Stimulated activated CD8-positive, alpha-beta memory T cell treated with anti-CD3 and anti-CD28 coated beads, Interleukin-7, amount 100 ng/mL, for 48 hours (primary cell): ENCODE measurements at places on chromosomes 4 and X.

DNA sequence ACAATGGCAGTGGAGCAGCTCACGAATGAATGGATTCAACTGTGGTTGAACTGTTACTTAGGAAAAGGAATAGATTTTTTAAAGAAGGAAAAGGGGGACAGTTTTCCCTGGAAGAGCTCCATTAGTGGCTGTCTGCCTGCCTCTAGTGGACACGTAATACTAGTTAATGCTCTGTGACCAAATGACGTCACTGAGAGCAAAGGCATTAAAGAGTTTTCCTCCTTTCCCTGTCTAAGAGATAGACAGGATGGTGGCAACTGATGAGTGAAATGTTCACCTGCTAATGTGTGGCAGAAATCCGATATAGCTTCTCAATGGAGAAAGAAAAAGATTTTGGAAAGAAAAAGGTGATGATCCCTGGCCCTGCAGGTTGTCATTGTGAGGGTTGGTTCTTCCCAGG is 52.3 kb upstream of the SCML1 start:
- no peak for DNase-seq

- no peak for DNase-seq
Observed at GRCh38 chr4:118345813-118346212, 7.0 kb downstream of the PRSS12 start.

GRCh38 chr4:184851200-184851541 is 25.4 kb upstream of the ACSL1 start:
- DNase-seq: no peak

- DNase-seq: no peak
Observed at GRCh38 chr4:125105561-125105960, 209.2 kb upstream of the FAT4 start.

DNA sequence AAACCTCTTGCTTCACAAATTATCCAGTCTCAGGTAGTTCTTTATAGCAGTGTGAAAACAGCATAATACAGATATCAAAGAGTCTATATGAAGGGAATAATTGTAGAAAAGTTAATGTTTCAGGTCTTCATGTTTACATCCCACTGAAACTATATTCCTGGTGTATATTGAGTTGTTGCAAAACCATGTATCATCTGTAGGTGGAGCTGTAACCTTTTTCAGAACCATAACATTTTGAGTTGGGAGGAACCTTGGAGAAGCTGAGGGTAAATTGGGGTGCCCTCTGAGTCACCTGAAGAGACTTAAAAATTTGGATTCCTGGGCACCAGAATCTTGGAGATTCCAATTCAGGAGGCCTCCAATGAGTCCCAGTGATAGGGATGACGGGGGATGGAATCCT is 51.9 kb upstream of the TAPT1 start:
- DNase-seq: no peak

DNA sequence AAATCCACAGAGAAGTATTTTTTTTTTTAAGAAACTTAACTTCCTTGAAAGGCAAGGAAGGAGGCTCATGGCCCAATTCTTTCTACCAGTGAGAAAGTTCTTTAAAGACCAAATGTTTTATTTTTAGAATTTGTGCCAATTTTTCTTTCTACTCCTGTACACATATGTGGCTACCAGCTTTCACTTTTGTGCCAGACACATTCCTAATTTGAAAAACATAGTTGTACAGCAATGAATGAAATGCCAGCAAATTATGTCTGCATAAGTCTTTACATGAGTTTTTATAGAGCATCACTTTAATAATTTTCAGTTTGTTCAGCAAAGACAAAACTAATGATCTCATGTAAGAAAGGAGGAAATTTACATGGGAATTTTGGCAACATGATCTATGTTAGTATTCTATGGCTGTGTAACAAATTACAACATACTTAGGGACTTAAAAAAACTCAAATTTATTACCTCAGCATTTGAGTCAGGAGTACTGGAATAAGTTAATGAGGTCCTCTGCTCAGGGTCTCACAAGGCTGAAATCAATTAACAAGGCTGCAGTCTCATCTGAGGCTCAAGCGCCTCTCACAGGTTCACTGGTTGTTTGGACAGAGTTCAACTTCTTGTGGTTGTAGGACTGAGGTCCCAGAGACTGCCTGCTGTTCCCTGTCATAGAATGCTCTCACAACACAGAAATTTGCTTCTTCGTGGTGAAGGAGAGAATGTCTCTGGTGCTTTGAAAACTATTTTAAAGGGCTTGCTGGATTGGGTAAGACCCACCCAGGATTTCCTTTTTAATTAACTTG is 678.2 kb upstream of the FAM241A start:
- DNase-seq: no peak

GRCh38 chr4:142960126-142960525 is 114.0 kb upstream of the INPP4B start:
- DNase-seq: no peak

DNA sequence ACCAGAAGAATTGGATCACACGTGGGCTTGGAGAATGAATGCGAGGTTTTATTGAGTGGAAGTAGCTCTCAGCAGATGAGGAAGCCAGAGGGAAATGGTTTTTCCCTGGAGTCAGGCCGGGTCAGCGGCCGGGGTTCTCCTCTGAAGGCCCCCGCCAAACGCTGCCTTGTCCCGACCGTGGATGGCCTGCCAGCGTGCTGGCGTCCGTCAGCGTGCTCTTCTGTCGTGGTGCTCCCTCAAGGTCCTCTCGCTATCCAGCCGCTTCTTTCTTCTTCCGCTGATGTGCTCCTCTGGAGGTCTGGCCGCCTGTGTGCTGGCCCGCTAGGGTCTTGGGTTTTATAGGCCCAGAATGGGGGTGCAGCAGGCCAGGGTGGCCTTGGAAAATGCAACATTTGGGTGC is 632.2 kb downstream of the TRAM1L1 start:
- no peak for DNase-seq

DNA sequence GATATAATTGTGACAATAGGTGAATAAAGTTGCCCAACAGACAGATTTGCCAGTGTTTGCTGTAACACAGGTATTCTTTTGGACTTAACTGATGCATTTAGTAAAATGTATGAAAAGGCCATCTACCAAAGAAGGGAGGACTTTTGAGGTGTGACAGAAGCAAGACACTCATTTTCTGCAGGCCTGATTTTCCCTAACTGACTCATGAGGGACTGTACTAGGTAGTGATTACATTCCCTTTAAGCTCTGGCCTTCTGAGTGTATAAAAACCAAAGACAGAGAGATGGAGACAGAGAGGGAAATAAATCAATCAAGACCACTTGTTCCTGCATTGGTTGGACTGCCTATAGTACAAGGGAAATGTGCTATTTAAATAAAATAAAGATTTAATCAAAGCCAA is 150.8 kb upstream of the GALNT7 start:
- DNase-seq: no peak

GRCh38 chr4:88613417-88613875 is 21.2 kb downstream of the HERC3 start:
- DNase-seq: no peak

- DNase-seq: no peak
Observed at GRCh38 chrX:100264200-100264599, 145.9 kb downstream of the PCDH19 start.

DNA sequence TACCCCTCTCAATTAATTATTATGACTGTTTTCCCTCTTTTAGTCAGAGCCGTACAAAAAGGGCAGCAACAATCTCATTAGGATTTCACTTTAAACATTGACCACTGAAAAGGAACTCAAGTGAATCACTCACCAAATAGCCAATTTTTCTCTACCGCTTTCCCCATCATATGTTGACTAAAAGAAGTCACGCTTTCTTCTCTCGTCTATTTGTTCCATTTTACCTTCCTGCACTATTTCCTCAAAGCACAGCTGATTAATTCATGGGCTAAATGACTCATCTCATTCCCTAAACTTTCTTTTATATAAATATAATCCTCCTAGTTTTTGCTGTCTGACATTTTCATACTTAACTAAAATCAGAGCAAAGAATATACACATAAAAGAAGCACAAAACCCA is 8.2 kb downstream of the MID1 start:
- no peak for DNase-seq

- DNase-seq: no peak
Observed at GRCh38 chr4:115152081-115152480, 38.7 kb upstream of the NDST4 start.

- no peak for DNase-seq
Observed at GRCh38 chr4:78058591-78059523, 1.7 kb downstream of the FRAS1 start.

- no peak for DNase-seq
Observed at GRCh38 chr4:95534032-95534431, 14.7 kb downstream of the UNC5C start.

GRCh38 chrX:28058901-28059300 is 77.7 kb upstream of the DCAF8L1 start:
- no peak for DNase-seq

- no peak for DNase-seq
Observed at GRCh38 chr4:107592519-107592918, 127.5 kb downstream of the PAPSS1 start.

GRCh38 chr4:15035159-15035558 is 32.9 kb downstream of the CPEB2 start:
- no peak for DNase-seq

DNA sequence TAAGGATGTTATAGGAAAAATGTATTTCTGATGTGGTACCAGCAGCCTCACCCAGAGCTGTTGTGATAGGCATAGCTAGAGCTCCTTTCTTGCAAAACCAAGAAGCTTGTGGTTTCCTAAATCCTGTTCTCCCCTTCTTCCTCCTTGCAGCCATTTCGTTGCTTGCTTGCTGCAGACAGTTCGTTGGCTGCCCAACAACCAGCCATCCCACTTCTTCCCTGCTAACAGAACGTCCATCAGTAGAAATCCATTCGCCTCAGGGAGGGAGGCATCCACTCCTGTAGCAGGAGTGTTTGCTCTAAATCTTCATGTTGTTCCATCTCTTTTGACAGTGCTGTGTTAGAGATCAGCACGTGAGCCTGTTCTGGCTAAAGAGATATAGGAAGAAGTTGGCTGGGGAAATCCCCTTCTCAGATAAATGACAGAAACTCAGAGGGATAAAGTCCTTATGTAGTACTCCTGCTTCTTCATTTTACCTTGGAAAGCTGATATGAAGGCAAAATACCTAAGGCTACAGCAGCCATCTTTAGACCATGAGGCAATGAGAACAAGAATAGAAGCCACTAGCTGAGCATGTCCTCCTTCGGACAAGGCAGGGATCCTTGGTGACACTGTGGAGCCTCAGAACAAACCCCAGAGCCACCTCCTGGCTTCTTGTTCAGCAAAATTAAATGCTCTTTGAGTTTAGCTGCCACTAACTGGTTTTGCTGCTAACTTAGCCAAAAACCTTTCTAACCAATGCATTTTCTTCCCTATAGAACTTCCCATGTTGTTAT is 68.4 kb upstream of the RELL1 start:
- no peak for DNase-seq

- no peak for DNase-seq
Observed at GRCh38 chr4:102751941-102752340, 8.8 kb downstream of the MANBA start.

DNA sequence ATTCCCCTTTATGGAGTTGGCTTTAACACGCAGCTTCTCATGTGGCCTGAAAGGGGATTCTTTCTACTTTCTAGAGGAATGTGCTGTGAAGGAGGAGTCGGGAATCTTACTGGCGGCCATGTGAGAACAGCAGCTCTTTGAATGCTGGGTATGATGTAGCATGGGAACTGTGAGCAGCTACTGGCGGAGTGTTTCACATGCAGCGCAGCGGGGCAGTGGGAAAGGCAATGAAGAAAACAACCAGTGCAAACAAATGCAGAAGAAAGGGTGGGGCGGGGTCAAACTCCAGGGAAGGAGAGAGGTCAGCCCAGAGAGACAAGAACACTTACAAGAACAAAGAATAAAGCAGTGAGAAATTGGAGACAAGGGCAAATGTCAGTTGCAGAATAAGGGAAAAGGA is 363.8 kb upstream of the FTHL17 start:
- no peak for DNase-seq

DNA sequence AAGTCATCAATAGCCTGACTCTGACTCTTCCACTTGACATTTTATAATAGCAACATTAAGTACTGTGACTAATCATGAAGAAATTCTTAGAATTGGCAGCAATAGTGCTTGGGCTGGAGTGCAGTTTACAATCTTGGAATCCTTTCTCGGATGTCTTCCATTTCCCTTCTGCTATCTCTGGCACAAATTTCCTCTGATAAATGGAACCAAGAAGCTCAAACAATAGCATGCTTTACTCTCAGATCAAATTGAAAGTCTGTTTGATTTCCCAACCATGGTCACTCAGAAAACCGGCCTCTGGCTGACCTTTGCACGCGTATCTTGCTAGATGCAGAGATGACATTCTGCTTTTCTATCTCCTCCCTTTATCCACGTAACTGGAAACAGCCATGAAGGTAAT is 99.0 kb upstream of the SPANXC start:
- no peak for DNase-seq

- DNase-seq: no peak
Observed at GRCh38 chr4:128835498-128836222, 26.2 kb downstream of the JADE1 start.

DNA sequence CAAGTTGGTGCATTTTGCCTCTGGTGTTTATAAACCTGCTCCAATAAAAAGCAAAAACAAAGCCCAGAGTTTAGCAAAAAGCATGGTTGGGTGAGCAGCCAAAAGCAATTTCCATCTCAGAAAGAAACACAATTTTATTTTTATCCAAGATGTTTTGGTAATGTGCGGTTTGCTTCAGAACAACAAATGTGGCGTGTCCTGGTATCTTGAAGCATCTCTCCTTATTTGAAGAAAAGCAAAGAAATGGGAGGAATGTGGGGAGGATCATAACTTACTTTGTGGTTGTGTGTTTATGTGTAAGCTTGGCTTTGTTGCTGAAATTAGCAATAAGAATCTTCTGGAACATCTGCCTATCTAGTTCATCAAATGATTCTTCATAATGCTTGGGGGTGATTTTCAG is 88.3 kb upstream of the DDX3X start:
- no peak for DNase-seq

- DNase-seq: no peak
Observed at GRCh38 chrX:107659768-107660167, 31.5 kb downstream of the PRPS1 start.

- no peak for DNase-seq
Observed at GRCh38 chr4:15234856-15235126, 193.0 kb upstream of the C1QTNF7 start.

GRCh38 chrX:155071694-155072280 is 479 bp downstream of the BRCC3 start:
- DNase-seq: no peak

DNA sequence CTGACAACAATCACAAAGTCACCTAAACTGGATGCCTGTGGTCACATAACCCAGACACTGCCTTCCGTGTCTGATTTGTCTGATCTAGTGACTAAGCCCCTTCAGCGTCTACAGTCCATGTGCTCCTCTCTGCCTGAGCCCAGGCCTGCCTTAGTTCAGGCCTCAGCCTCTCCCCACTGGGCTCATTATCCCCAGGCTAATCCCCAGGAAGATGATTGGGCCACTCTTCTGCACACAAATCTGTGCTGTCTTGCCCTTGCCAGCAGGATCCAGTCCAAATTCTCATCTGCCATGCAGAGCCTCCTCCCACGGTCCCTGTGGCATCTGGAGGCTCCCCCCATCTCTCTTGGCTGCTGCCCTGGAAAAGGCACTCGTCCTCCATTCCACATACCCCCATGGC is 96.5 kb downstream of the SLC2A9 start:
- DNase-seq: no peak
